ENCODE measurements at places on chromosomes 11 and 22.

- peak; percentile 73 for DNase-seq
Observed at GRCh38 chr11:130166457-130166784, 6.8 kb downstream of the ST14 start.

DNA sequence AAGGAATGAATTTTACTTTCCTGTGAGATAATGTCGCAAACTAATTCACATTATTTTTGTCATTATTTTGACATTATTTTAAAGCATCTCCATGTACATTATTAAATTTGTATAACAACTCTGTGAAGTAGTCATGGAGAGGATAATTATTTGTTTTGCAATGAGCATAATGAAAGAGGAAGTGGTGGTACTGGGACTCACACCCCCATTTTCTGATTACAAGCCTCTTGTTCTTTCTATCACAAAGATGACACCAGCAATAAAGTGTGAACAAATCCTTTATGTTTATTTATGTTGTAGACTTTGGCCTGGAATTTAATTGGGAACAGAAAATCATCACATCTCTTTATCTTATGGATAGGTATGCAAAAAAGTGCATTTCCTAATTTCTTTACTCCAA, 522.6 kb downstream of the TMEM135 start:
- DNase-seq = no peak

DNA sequence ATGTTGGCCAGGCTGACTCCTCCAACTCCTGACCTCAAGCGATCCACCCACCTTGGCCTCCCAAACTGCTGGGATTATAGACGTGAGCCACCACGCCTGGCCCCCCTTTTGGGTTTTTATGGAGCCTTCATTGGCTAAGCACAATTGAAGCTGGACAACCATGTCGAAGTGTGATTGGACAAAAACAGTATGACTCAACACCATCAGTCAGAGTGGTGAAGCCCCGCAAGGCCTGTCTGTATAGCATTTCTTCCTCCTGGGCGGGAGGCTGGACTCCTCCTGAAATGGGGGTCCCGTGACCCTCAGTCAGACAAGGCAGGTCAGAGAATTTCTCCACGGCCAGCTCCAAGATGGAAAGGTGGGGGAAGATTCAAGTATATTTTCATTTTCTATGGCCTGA, 3.1 kb upstream of the PARVB start:
- no peak for DNase-seq

DNA sequence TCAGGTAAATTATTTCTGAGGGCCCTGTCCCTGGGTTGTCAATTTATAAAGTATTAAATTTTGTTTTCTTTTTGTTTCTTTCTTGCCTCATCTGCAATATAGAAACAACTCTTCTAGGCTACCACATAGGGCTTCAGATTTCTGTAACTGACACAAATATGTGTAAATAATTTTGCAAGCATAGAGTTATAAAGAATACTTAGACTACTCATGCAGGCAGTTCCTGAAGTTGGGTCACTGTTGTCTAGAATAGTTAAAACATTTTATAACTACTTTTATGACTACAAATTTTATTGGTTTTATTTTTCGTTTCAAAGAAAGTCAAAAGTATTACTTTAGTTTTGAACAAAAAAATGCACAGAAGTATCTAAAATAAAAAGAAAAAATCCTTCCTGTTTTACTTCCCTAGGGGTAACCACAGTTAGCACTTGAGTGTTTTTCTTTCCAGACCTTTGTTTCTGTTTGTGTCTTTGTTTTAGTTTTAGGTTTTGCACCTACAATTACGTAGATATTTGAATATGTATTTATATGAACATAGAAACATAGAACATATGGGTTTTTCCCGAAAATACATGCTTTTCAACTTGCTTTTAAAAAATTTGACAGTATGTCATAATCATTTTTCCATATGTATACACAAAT, 12.4 kb upstream of the TMEM123 start:
- DNase-seq = no peak

GRCh38 chr11:75328426-75329277, 22.8 kb downstream of the ARRB1 start:
- DNase-seq = peak; percentile 85

DNA sequence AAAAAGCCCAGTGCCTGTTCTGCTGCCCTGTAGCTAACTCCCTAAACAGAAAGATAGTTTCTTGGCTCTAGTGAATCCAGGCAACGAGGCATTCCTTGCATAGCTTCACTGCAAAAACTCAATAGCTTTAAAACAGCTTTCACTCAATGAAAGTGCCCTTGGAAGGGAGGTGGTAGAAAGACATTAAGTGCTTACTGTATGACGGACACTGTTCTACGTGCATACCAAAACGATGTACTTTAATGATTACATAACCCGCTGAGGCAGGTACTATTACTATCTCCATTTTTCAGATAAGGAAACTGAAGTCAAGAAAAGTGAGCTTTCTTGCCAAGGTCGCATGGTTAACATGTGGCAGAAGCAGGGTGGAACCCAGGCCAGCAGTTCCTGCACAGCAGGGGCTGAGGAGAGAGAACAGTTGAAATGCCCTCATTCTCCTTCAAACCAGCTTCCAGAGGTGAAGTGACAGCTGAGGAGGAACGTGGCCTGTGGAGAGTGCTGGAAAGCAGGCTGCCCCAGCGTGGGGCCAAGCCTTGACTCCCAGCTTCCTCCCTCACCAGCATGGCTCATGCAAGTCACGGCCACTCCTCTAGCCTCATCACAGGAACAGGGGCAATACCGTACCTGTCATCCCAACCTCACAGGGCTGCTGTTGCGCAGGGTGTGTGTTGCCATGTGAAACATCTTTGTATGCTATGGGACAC, 227.5 kb upstream of the NARS2 start:
- DNase-seq = no peak

- no peak for DNase-seq
Observed at GRCh38 chr11:61416941-61417340, 12.8 kb downstream of the CPSF7 start.

DNA sequence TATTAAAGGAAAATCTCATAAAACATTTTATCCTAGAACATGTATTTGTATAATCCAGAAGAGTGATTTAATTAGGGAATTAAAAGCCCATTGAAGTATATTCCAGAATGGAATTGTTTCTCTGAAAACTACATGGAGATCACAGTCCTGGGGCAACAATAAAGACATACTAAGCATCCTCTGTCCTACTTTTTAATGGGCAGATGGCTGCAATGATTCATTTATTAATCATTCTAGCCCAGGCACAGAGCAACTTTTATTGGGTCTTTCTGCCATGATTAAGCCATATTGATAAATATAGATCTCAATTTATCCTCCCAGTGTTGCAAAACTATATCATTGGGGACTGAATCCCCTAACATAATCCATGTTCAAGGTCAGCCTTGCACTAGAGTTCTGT, 22.0 kb downstream of the FAM181B start:
- DNase-seq = no peak

DNA sequence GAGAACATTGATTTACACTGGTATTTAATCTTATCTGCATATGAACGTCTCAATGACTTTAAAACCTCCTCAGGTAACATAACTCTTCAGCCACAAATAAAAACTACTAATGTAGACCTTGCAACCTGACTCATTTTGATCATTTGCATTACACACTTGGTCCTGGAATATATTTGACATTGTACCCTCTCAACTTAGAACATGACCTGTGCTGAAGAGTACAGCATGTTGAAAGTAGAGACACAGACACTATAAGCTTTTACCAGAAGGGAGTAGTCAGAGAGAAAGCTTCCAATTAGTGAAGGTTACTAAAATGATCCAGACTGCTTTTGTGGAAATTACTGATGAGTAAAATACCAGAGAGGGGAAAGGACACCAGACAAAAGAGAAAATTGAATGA, 390.6 kb upstream of the ANO3 start:
- no peak for DNase-seq

GRCh38 chr11:88420165-88420791, 82.7 kb upstream of the CTSC start:
- no peak for DNase-seq

DNA sequence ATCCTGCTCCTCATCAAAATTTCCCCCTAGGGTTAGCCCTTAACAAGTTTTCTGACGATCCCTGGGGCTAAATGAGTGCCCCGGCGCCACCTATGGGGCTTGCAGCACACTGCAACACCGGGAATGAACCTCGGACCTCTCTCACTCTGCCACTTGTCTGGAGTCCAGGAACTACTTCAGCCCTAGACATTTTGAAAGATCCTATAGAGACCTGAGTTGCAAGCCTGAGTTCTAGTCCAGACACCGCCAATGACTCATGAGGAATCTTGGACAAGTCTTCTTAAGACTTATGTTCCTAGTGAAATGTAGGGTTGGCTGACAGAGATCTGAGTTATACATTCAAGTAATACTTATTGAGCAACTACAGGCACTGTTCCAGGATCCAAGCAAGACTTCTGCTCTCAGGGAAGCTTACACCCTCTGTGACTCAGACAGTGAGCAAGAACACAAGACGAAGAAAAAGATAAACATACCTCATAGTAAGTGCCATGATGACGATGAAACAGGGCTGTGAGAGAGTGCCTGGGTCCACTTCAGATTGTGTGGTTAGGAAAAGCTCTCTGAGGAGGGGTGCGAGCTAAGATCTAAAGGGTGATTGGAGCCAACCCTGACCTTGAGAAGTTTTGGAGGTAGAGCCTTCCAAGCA, 10.2 kb upstream of the STK33 start:
- peak; percentile 64 for DNase-seq

- DNase-seq = no peak
Observed at GRCh38 chr22:37062376-37062675, 10.8 kb downstream of the KCTD17 start.

GRCh38 chr11:132855516-132855915, 676.8 kb downstream of the OPCML start:
- no peak for DNase-seq

DNA sequence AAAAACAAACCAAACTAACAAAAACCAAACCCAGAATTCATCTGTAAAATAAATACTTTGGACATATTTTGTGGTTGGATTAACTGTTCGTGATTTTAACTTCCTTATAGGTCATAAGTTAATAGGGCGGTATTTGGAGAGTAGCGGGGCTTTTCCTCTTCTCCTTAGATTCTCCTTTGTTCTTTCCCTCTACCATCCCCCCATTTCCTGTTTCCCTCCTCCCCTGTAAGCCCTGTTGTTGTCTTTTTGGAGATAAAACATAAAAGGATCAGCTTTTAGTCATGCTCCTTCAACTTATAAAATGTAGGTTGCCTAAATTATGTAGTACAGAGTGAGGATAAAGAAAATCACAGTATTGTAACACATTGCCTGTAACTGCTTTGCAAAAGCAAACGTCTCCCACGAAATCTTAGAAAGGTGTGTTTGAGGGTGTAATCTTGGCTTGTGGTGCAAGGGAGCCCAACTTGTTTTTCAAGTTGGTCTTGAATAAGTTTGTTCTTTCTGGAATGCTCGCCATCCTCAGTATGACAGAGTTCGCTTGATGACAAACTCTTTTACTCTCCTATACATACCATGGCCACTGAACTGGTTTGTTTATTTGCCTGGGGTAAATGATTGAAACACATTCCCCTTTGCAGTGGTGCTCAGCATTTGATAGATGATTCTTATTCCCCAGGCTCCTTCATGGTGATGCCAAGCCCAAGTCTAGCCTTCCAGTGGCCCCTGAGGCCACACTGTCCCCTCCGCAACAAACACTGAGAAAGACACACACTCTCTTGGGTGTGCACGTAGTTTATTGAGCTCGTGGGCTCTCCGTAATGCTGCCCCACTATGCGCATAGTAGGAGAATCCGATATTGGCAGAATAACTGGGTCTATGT, 49.4 kb downstream of the TEAD1 start:
- DNase-seq = no peak

DNA sequence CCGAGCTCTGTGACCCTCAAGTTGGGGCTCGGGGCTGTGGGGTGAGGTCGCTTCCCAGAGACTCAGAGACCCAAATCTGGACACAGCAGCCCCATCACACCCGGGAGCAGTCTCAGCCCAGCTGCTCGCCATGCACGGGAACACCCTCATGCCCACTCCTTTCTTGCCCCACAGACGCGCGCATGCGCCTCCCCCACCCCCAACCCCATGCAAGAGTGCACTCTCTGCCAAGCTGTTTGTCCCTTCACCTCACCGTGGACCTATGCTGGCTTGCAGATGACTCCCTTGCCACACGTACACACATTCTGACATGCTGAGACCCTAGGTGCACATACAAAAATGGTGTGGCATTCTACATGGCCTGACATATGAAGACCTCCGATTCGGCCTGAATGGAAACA, 478 bp upstream of the CD248 start:
- DNase-seq = peak; percentile 43

GRCh38 chr11:27296497-27296896, 66.5 kb downstream of the CCDC34 start:
- peak; percentile 74 for DNase-seq

- no peak for DNase-seq
Observed at GRCh38 chr11:102831489-102832440, 11.6 kb downstream of the MMP3 start.

DNA sequence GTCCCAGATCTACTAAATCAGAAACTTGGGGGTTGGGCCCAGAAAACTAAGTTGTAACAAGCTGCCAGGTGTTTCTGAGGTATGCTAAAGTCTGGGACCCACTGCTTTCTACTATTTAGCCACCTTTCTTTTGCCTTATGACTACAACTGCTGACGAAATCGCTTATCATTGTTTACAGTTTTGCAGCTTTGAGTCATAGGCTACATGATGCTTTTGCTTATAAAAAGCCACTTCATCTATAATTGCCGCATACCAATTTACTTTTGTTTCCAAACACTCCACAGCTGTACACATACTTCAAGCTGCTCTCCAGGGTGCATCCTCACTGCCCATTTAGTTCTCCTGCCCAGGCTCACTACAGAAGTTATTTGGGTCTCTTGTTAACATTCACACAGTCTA, 144.7 kb downstream of the ENTHD1 start:
- DNase-seq = no peak

- no peak for DNase-seq
Observed at GRCh38 chr22:23263651-23264555, 83.6 kb downstream of the BCR start.

GRCh38 chr11:97218011-97218410, 828.2 kb downstream of the JRKL start:
- DNase-seq = no peak
